ENCODE measurements at places on chromosomes 16 and 17.

GRCh38 chr16:30115238-30115637 lies 1.9 kb upstream of the GDPD3 start:
- DNase-seq, result no peak

- no peak for DNase-seq
Observed at GRCh38 chr17:18038149-18038850, 668 bp downstream of the ATPAF2 start.

- DNase-seq, result no peak
Observed at GRCh38 chr16:7350806-7351205, 18.2 kb downstream of the RBFOX1 start.

GRCh38 chr17:49387498-49388289 lies 25.6 kb upstream of the ZNF652 start:
- no peak for DNase-seq

DNA sequence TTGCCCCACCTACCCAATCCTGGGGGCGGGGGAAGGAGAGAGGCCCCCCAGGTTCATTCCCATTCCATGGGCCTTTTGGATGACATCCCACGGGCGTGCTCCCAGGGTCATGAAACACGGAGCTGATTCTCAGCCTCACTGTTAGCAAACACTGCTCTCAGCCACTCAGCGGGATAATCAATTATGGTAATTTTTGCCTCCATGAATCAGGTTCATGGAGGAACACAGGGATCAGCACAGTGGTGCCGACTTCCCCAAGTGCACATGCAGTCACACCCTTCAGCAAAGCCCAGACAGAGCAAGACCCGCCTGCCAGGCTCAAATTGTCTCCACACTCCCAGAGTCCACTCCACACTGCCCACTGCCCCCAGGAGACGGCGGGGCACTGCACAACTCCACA lies 164.6 kb downstream of the ENGASE start:
- DNase-seq, result no peak

GRCh38 chr17:31509095-31509804 lies 117.8 kb downstream of the RAB11FIP4 start:
- DNase-seq, result no peak

DNA sequence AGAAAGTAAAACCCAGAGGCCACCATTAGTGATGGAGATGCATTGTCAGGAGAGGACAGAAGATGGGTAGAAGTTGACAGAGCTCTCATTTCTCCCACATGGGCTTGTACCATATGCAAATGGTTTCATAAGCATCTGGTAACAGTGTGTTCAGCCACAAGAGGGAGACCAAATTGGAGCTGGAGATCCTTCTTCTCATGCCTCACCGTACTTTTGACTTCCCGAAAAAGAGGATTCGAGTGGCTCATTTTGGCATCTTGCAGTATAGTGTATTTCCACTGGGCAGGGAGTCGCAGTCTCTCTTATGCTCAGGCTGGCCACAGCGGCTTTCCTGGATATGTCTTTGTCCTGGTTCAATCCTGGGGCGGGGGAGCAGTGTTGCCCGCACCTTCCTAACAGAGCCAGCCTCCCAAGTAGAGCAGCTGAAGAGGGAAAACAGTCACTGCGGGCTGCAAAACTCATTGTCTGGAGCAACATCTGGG lies 23.8 kb downstream of the TBC1D3B start:
- DNase-seq, result peak; percentile 20

- peak; percentile 98 for DNase-seq
Observed at GRCh38 chr17:35726127-35726952, 5.1 kb upstream of the RASL10B start.

DNA sequence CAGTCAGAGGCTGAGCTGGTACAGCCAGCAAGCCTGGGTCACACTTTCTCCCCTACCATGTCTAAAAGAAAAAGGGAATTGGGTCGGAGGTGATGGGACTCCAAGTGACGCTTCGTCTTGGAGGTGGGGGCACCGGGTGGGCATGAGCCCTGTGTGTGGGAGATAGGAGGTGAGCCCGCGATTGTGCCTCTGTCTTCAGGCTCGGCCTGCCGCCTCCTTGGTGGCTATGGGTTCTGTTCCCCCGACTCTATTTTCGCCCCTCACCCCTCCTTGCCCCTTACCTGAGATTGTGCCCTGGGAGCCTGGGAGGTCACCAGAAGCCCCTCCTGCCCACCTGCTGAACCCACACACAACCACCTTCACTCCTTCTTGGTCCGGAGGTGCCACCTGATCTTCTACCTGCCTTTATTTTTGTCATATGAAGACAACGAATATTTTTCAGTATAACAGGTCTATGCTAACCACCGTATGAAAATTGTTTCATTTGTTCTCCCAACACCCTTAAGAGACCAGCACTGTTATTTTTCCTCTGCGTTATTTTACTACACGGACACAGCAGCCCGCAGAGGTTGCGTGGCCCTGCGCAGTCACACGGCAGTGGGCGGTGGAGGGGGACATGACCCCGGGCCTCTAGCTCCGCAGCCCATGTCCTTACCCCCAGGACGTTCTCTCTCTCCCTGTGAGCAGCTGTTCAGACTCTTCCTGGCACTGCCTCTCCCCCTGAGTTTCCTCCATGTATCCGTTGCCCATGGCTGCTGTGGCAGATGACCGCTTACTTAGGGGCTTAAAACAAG lies 49.9 kb downstream of the ATP2C2 start:
- no peak for DNase-seq

DNA sequence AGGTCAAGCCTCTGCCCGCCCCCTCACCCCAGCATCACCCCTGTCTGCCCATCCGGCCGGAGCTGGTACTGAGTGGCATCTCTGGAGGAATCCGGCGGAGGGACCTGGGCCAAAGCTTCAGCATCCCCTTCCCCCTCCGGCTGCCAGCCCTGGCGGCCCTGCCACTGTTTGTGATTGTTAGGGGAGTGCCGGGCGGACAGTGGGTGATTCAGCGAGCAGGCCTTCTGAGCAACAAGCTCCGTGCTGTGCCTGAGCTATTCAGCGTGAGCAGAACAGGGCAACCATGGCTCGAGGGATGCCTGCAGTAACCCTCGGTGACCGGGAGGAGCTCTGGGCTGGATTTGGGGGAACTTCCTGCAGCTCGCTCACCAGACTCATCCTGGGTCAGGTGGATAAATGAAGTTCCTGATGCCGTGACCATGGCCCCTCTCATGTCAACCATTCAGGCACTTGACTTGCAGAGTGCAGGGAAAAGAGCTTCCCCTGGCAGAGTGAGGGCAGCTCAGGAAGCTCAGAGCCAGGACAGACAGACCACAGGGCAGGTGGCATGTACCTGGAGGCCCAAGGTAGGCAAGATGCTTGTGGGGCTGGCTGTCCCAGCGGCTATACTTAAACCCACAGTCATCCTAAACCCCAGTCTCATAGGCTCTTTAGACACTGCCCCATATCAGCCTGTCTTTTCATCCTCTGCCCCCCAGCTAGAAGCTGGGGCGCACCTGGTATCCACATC lies 24.3 kb upstream of the MLKL start:
- peak; percentile 60 for DNase-seq

- peak; percentile 7 for DNase-seq
Observed at GRCh38 chr16:19644877-19645276, 73.2 kb downstream of the KNOP1 start.

GRCh38 chr17:49600949-49601348 lies 25.3 kb downstream of the NXPH3 start:
- no peak for DNase-seq

GRCh38 chr16:84349862-84350684 lies 18.3 kb upstream of the ATP2C2 start:
- DNase-seq, result no peak

DNA sequence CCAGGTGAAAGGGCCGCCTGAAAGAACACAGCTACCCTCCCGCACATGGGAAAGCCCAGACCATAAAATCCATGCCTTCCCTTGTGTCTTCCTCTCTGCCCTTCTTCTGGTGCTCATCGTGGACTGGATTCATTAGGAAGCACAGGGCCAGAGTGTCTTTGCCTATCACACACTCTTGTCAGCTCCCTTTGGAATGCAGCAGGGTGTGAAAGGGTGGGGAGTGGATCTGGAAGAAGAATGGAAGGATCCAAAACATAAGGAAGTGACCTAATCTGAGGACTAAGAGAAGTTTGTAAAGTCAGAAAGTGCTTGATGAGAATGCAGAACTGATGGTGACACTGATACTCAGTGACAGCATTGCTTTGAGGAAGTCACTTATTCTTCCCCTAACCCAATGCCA lies 1147.3 kb upstream of the GOT2 start:
- no peak for DNase-seq

DNA sequence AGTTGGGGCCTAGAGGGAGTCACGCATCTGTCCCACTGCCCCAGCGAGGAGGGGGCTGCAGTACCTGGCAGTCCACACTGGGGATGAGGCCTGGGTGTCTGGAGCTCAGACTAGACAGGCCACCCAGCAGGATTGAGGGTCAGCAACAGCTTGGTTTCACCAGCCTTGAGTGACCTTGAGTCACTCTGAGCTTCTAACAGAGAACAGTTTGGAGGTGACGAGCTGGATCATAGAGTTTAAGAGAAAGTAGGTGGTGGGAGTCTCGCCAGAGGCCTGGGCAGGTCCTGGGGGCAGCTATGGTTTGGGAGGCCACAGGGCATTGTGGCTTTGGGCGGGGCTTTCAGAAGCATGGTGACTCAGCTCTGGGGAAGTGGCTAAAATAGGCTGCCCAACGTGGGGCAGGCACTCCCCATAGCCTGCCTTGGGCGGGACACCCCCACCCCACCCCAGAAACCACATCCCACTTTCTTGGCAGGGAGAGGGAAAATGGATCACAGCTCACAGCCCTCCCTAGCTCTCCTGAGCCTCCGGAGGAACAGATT lies 20.5 kb downstream of the CDC42EP4 start:
- DNase-seq, result peak; percentile 89

GRCh38 chr16:9446471-9447194 lies 355.2 kb downstream of the HAPSTR1 start:
- DNase-seq, result no peak

DNA sequence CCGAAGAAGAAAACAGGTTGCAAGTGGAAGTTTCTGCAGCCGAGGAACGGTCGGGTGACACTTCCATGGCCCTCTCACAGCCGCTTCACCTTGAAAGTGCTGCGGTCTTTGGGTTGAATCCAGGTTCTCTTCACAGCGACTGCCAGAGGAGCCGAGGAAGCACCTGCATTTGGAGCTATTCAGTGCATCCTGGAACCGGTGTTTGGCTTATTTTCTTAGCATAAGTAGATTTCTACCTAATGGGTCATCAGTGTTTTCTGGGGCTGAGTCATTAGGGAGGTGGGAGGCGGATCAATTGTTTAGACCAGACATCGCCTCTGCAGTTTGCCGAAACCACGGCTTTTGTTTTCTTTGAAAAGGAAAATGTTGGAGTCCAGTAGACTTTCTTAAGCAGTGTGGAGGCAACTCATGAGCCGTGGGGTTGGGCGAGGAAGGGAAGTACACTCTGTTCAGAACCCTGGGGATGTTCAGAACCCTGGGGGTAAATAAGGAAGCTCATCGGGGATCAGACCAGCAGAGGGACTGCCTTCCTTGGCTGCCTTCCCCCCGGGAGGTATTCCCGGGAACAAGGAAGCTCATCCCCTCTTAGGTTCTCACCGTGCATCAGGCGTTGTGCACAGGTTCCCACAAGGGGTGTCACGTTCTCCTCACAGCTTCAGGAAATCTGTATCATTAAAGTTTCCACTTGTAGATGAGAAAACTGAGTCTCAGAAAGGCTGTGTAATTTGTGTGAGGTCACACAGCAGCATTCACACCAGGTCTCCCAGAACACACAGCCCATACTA lies 361.5 kb downstream of the SNX29 start:
- DNase-seq, result no peak

- DNase-seq, result peak; percentile 30
Observed at GRCh38 chr16:54453871-54454270, 167.3 kb upstream of the IRX3 start.

DNA sequence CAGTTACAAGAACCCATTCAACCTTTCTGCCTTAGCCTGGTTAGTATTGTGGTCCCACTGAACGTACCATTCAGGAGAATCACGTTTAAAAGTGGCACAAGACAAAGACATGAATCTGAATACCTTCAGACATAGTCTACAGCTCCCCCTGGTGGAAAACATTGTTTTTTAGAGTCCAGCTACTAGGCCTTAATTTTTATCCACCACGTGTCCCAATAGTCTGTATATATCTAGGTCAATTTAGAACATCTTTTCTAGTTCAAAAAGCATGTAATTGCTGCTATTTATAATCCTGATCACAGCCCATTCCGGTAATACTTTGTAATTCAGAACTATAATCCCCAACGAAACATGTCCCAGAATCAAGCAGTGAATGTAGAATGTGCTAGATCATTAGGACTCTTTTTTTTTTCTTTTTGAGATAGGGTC lies 13.7 kb upstream of the GUCY2D start:
- DNase-seq, result peak; percentile 85

DNA sequence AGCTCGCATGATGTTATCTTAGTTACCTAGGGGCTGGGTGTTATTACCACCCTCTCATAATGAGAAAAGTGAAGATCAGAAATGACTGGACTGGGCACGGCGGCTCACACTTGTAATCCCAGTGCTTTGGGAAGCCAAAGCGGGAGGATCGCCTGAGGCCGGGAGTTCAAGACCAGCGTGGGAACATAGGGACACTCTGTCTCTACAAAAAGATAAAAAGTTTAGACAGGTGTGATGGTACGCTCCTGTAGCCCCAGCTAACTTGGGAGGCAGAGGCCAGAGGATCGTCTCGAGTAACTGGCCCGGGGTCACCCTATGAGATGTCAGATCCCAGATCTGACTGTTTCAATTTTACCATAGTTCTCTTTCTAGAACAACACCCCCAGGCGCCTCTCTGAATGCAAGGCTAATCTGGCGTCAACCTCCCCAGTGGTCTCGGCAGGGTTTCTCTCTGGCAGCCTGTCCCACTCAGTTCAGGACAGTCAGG lies 1.9 kb upstream of the CCDC102A start:
- DNase-seq, result no peak

- DNase-seq, result no peak
Observed at GRCh38 chr17:73823684-73824083, 179.4 kb upstream of the SDK2 start.

GRCh38 chr16:24758373-24758772 lies 28.9 kb downstream of the TNRC6A start:
- DNase-seq, result peak; percentile 18

GRCh38 chr16:66591018-66591417 lies 11.8 kb downstream of the CMTM2 start:
- DNase-seq, result no peak

- no peak for DNase-seq
Observed at GRCh38 chr16:81861503-81861902, 82.4 kb downstream of the PLCG2 start.

- no peak for DNase-seq
Observed at GRCh38 chr16:1318268-1318545, 8.8 kb downstream of the UBE2I start.
